Gastroesophageal sphincter (tissue), 4 donors: ENCODE measurements at places on chromosomes 16 and 17. TPM values are rescaled to one million over a fixed set of nuclear protein-coding genes. Genes with fewer than 3 reads are reported as not detected.

The IRX6 gene
- total RNA-seq: 0.64 TPM

The ABCC3 gene
- 2.0 TPM for total RNA-seq

The MGAT5B gene
- total RNA-seq: 0.27 TPM

The KCNJ18 gene
- not detected for total RNA-seq

The ACOX1 gene
- total RNA-seq: 45.9 TPM

The MPP3 gene
- total RNA-seq: 9.2 TPM

The NT5M gene
- total RNA-seq: 2.3 TPM

The NHERF1 gene
- 25.7 TPM for total RNA-seq

The HBA2 gene
- 40.9 TPM for total RNA-seq

The SRL gene
- total RNA-seq: 3.4 TPM

The MYO1D gene
- 63.5 TPM for total RNA-seq

The MYH8 gene
- total RNA-seq: not detected

The TPPP3 gene
- total RNA-seq: 111 TPM

The KRT39 gene
- total RNA-seq: not detected

The COPZ2 gene
- total RNA-seq: 44.0 TPM

The LDHD gene
- total RNA-seq: 11.4 TPM

The TBC1D3C gene
- total RNA-seq: not detected

The ASPA gene
- total RNA-seq: 3.4 TPM

The PITPNM3 gene
- total RNA-seq: 40.3 TPM

The ALOX15 gene
- not detected for total RNA-seq

The SEPTIN12 gene
- total RNA-seq: not detected

The EXOC3L1 gene
- total RNA-seq: 2.4 TPM
